ENCODE measurements at places on chromosomes 3 and 15.

DNA sequence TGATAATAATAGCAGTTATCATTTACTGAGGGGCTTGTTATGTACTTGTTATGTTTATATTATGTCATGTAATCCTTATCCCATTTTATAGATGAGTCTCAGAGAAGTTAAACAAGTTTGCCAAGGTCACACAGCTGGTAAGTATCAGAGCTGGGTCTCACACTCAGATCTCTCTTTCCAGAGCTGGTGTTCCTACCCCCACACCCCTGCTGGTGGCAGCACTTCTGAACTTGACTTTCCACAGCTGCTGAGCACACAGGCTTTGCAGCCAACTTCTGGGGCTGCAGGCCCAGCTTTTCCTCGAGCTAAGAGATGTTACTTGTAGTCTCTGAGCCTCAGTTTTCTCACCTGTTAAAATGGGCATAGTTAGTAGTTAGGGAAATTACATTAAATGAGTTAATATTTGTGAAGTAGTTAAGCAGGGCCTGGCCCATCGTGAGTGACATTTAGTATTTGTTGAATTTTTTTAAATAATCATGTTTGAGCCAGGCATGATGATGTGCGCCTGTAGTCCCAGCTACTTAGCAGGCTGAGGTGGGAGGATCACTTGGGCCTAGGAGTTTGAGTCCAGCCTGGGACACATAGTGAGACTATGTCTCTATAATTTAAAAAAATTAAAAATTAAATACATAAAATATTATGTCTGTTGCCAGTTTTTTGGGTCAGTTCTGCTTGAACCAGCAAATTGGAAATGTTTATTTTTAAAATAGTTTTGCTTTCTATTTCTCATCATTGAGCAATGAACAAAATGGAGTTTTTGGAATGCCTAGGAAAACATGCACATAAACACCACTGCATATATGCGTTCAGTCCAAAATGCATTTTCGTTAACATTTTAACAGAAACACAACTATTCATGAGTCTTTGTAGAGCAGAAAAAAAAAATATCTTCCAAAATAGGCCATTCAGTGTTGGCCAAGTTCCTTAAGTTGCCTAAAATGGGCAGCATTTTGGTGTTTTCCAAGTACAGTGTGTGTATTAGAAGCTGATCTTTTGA, 87.3 kb downstream of the SMAD6 start:
- DNase-seq: no peak

- no peak for DNase-seq
These were observed 14.7 kb upstream of the HDC start for GRCh38 chr15:50280271-50280670.

DNA sequence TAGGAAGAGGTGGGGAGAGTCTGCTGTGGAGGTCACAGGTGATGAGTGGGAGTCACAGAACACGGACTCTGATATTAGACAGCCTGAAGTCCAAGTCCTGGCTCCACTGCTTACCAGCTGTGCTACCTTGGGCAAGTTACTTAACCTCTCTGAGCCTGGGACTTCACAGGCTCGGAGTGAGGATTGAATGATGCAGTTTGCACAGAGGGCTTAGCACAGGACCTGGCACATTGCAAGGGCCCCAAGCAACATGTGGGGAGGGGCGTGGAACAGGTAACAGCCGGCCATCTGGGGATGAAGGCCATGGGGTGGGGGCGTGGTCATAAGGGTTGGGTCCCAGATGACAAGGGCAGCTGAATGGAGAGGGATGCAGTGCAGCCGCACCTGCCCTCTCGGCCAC, 4.3 kb upstream of the ITIH3 start:
- no peak for DNase-seq

GRCh38 chr3:127412578-127413317, 124.9 kb upstream of the PRR20G start:
- DNase-seq: no peak

- no peak for DNase-seq
These were observed 4.5 kb upstream of the RPP25 start for GRCh38 chr15:74960995-74961588.

Data from NCI-H1436 treated with DMSO at 0.1 percent for 48 hours (cell line).